ENCODE measurements at places on chromosomes 11 and 22. TPM values are rescaled to one million over a fixed set of nuclear protein-coding genes. Genes with fewer than 3 reads are reported as not detected.
A peak's percentile ranks its signal among the peaks of the same experiment; 100 is the strongest.

DNA sequence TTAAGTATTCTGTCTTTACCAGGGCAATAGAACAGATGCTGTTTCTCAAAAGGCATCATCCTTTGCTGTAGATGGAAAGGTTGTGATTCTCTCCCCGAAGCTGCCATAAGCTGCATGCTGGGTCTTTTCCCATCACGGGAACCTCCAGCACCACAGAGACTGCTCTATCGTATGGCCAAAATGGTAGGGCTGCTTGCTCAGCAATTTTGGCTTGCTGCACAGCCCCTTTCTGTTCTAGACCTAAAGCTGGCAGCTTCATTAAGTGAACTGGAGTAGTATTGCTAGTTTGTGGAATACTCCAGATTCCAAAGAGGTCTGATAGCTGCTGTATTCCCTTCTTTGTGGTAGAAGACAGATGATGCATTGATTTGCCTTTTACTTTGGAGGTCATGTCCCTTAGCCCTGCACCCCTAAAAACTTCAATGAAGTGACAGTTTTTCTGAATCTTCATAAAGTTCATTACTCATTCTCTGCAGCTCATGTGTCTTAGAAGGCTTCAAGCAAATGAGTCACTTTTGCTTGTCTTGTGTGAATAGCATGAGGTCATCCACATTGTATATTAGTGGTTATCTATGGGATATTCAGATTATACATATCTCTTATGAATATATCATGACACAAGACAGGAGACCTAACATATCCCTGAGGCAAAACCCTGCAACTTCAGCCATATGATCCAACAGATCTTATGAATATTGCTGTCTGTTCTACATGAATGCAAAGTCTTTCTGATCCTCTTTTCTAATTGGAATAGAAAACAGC lies 245.3 kb downstream of the FAM76B start:
- no peaks in the 10 kb centered on the region for H3K27me3 ChIP-seq
- H3K27ac ChIP-seq, result no peak overlapping the region
- H3K4me1 ChIP-seq, result no peaks in the 10 kb centered on the region
- no peaks in the 10 kb centered on the region for H3K36me3 ChIP-seq

- H3K27ac ChIP-seq, result no peak overlapping the region
- no peak for DNase-seq
- no peak overlapping the region for H3K4me3 ChIP-seq
Observed at GRCh38 chr22:42803389-42803788, 53.7 kb downstream of the ARFGAP3 start.

- H3K4me1 ChIP-seq, result no peaks in the 10 kb centered on the region
- no peak for DNase-seq
- H3K27me3 ChIP-seq, result no peaks in the 10 kb centered on the region
- no peak overlapping the region for H3K4me3 ChIP-seq
- H3K27ac ChIP-seq, result no peak overlapping the region
Observed at GRCh38 chr11:121057922-121058321, 34.0 kb downstream of the TBCEL start.

DNA sequence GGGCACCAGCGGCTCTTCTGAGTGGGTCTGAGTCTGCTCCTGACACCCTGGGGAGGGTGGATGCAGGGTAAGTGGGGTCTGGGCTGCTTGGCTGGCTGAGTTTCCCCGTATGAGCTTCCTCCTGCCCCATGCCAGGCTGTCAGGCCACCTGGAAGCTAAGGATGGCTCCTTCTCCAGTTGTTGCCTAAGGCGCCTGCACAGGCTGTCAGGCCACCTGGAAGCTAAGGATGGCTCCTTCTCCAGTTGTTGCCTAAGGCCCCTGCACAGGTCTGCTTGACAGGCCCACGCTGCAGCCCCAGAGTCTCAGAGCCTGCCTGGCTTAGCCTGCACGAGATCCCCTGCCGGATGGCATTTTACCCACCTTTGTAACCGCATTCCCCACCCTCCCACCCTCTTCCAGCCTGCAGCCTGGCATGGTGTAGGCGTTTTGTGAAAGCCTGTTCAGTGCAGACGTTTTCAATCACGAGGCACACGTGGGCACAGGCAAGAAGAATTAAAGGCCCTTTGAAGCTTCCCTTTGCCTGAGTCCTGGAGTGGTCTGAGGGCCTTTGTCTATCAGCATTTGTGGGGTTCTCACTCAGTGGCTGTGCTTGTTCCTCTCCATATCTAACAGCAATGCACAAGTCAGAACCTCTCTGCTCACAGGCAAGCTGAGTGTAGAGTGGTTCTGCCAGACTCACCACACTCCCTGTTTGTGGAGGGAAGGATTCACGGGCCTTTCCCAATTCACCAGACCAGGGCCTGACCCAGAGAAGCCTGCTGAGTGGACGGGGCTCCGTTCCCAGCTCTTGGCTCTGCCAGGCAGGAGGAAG lies 40.2 kb upstream of the B3GAT1 start:
- no peak for DNase-seq
- no peaks in the 10 kb centered on the region for H3K27me3 ChIP-seq
- H3K4me1 ChIP-seq, result no peaks in the 10 kb centered on the region
- H3K27ac ChIP-seq, result no peak overlapping the region

DNA sequence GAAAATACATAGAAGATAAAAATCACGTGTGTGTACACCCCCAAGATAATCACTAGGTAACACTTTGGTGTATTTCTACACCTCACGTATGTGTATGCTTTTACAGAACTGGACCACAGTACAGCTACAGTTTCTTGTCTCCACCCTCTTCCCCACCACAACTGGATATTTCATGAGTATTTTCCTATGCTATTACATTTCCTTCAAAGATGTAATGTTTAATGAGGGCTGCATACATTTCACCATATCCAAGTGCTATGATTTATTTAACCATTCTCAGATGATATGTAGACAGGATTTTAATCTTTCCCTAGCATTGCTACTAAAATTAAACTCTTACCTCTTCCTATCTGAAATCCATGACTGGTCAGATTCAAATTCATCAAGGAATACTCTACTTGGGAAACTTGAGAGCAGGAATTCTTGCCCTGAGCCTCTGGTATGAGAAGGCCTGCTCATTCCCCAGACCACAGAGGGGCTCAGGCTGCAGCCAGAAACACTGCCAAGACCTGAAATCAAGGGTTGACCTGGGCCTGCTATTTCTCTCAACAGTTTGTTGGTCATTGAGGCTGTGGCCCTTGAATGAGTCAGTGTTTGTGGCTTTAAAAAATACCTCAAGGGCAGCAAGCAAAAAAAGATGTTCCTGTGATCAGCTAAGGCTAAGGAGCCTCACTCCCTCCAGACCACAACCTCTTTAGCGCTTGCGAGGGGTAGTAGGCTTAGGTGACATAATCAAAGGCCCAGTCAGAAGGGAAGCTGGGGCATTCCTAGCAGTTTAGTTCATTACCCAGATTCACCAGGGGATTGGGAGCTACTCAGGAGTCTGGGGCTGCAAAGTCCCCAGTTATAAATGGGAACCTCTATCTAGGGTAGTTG lies 55.5 kb downstream of the ABTB2 start:
- no peaks in the 10 kb centered on the region for H3K27me3 ChIP-seq
- peak; percentile 53 for DNase-seq
- H3K4me3 ChIP-seq, result no peak overlapping the region

DNA sequence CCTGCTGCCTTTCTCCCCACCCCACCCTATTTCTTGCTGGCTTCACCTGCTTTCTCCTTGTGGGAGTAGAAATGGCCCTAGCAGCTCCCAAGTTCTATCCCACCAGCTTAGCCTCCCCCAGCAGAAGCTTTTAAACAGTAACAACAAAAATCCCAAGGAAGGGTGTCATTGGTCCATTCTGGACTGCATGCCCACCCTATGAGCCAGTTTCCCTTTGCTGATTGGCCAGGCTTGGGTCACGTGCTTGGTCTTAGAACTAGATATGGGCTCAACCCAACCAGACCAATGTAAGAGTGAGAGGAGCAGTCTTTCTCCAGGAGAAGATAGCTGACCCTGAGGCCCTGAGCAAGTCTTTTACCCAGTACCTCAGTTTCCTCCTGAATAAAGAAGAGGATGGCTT lies 2.3 kb downstream of the MTFP1 start:
- DNase-seq, result no peak
- H3K27ac ChIP-seq, result no peak overlapping the region
- H3K4me1 ChIP-seq, result no peaks in the 10 kb centered on the region
- no peaks in the 10 kb centered on the region for H3K27me3 ChIP-seq
- H3K36me3 ChIP-seq, result peaks cover 4% of the 10 kb centered on the region

GRCh38 chr22:39155421-39155820 lies 2.9 kb upstream of the CBX7 start:
- H3K4me3 ChIP-seq, result no peak overlapping the region
- no peak overlapping the region for H3K27ac ChIP-seq
- H3K4me1 ChIP-seq, result no peaks in the 10 kb centered on the region
- H3K36me3 ChIP-seq, result no peaks in the 10 kb centered on the region

DNA sequence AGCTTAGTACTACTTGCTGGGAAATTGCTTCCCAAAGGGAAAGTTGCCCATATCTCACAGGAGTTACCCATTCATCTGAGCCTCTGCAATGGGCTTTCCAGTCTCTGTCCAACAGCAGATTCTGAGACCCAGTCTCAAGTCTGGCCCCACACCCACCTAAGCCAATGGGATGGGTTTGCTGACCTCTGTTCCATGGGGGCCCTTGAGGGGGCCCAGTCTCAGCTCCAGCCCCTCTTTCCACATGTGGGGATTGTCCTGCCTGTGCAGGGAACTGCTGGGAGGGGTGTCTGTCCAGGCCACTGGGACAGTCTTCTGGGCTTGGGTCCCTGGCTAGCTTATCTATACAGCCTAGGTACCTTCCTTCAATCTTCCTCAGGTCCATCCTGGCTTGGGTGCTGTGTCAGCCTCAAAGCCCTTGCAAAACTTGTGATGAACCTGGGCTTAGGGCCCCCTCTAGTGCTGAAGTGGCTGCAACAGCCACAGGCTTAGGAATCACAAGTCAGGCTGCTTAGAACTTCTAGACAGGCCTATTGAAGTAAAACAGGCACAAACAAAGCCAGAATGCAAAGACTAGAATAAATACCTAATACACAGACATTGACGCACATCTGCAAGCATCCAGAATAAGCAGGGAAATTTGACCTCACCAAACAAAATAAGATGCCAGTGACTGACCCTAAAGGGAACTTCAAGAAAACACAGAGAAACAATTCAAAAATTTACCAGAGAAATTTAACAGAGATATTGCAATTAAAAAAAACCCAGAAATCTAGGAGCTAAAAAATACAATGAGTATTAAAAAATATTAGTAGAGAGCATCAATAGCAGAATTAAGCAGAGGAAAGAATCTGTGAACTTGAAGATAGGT lies 11.7 kb upstream of the PATL1 start:
- H3K36me3 ChIP-seq, result no peaks in the 10 kb centered on the region
- H3K27ac ChIP-seq, result peak overlapping the region; percentile 15
- H3K4me1 ChIP-seq, result peaks cover 12% of the 10 kb centered on the region
- no peak overlapping the region for H3K4me3 ChIP-seq

- DNase-seq, result no peak
- no peak overlapping the region for H3K27ac ChIP-seq
- H3K4me3 ChIP-seq, result no peak overlapping the region
- no peaks in the 10 kb centered on the region for H3K27me3 ChIP-seq
Observed at GRCh38 chr11:13091373-13091772, 82.3 kb downstream of the RASSF10 start.

GRCh38 chr11:72623052-72623451 lies 51.2 kb downstream of the PDE2A start:
- peaks cover 13% of the 10 kb centered on the region for H3K4me1 ChIP-seq
- no peaks in the 10 kb centered on the region for H3K36me3 ChIP-seq
- H3K4me3 ChIP-seq, result no peak overlapping the region

GRCh38 chr11:12897867-12898266 lies 111.2 kb upstream of the RASSF10 start:
- no peak for DNase-seq
- no peaks in the 10 kb centered on the region for H3K27me3 ChIP-seq
- no peak overlapping the region for H3K4me3 ChIP-seq
- peak overlapping the region; percentile 74 for H3K27ac ChIP-seq

GRCh38 chr11:17423533-17424310 lies 35.3 kb upstream of the KCNJ11 start:
- H3K4me3 ChIP-seq, result no peak overlapping the region
- no peaks in the 10 kb centered on the region for H3K27me3 ChIP-seq
- H3K4me1 ChIP-seq, result peaks cover 10% of the 10 kb centered on the region
- no peaks in the 10 kb centered on the region for H3K36me3 ChIP-seq
- no peak for DNase-seq

- peaks cover 6% of the 10 kb centered on the region for H3K4me1 ChIP-seq
- DNase-seq, result no peak
- no peaks in the 10 kb centered on the region for H3K36me3 ChIP-seq
- H3K27me3 ChIP-seq, result no peaks in the 10 kb centered on the region
- no peak overlapping the region for H3K4me3 ChIP-seq
Observed at GRCh38 chr11:133026952-133027351, 505.3 kb downstream of the OPCML start.

The ZDHHC24 gene
- 21.6 TPM for total RNA-seq

The OR2AT4 gene
- total RNA-seq, result not detected

Data from cardiac muscle cell (in vitro differentiated cells and primary cell).